ENCODE measurements at places on chromosomes 1 and 21.
A peak's percentile ranks its signal among the peaks of the same experiment; 100 is the strongest.

GRCh38 chr1:147238053-147238902 is 4.2 kb upstream of the CHD1L start:
- no peak for DNase-seq

DNA sequence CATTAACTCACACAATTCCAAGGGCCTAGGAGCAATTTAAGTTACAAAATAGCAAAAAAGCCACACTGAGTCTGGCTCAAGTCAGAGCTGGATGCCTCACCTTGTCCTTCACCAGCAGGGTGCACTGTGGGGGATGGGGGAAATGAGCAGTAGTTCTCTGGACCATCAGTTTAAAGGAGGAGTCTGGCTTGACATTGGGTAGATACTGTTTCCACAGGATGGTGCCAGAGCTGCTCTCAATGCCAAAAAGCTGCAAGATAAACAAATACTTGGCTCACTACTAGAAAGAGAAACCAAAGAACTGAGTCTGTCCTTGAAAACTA is 18.8 kb downstream of the EMC1 start:
- peak; percentile 32 for DNase-seq

- DNase-seq: no peak
Observed at GRCh38 chr1:119838236-119838635, 27.0 kb upstream of the REG4 start.

- no peak for DNase-seq
Observed at GRCh38 chr1:903305-903704, 20.4 kb upstream of the SAMD11 start.

GRCh38 chr1:71362076-71362475 is 281.2 kb upstream of the ZRANB2 start:
- DNase-seq: no peak

DNA sequence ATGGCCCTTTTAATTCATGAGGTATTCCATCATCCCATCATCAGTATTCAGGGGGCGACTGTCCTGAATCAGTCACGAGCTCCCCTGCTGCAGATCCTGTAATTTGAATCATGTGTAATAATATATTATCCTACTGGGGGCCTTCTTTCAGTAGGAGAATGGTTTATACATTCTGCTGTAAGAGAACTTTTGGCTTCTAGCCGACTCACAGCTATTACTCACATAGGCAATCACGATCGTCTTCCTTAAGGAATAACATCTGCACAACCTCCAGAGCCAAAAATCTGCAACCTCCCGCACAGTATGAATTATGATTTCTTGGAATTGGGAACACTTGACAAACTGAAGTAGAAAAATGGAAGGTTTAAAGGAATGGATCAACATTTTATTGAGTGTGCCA is 343.0 kb downstream of the USP25 start:
- no peak for DNase-seq

GRCh38 chr1:42420911-42421585 is 34.8 kb downstream of the ZMYND12 start:
- no peak for DNase-seq

DNA sequence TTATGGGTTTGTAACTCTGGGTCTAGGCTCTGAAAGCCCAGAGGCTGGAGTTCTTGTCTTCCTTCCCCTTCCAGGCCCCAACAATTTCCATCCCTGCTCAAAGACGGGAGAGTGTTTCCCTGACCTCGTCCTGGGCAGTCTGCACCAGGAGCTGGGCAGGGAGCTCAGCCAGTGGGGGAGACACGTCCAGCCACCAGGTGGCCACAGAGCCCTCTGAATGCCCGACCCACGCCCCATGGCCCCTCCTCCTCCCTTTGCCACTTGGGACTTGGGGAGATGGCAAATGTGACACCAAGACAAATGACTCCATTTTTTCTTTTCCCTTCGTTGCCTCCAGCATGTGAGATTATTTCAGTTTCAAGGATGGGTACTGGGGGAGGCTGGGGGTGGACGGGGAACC is 159.9 kb upstream of the AJAP1 start:
- DNase-seq: peak; percentile 26

DNA sequence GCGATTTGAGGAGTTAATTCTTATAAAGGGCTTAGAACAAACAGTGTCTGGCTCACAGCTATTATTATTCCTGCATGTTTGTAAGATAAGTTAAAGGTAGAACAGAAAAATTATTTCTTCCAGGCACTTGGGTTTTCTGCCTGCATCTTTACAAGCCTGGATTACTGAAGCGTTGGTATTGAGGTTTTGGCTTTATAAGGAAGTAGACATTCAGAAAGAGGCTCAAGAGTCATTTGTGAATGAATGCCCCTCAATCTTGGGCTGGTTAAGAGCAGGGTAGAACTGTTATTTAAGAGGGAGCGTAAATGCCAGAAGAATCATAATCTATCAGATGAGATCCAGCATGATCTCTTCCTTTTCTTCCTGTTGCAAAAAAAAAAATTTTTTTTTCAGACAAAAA is 77.3 kb upstream of the ARID1A start:
- no peak for DNase-seq

- no peak for DNase-seq
Observed at GRCh38 chr1:245751116-245751515, 596.3 kb downstream of the KIF26B start.

DNA sequence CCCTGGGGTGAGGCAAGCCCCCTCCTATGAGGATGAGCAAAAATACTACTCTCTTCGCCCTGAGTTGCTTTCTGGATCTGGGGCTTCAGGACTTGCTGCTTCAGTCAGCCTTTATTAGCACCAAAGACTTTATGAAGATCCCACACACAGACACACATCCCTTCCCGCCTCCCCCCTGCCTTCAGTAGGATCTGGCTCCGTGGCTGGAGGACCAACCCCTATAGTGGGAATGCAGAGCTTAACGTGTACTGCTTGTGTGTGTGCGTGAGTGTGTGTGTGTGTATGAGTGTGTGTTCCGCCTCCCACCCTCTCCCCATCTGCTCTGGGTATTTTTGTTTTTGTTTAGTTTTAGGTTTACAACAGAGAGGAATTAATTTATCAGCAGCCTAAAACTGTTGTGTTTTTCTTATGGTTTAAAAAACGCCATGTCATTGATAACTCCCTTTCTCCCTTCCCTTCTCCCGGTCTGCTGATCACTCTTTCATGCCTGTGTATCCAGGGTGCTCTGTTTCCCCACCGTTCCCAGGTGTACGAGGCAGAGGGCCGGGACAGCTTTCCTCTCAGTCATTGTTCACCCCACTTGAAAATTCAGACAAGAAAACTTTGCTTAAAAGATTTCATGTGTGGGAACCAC is 27.5 kb upstream of the ZFP69B start:
- DNase-seq: no peak

- DNase-seq: no peak
Observed at GRCh38 chr1:24074817-24075589, 36.9 kb downstream of the MYOM3 start.

DNA sequence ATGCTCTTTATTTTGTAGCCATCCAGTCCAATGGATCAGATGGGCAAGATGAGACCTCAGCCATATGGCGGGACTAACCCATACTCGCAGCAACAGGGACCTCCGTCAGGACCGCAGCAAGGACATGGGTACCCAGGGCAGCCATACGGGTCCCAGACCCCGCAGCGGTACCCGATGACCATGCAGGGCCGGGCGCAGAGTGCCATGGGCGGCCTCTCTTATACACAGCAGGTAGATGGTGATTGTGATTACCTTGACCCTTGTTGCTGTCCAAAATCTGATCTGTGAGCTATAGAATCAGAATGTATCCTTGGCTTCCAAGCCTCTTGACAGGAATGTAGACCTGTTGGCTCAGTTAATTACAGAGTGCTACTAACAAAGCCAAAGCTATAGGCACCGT is 33.8 kb downstream of the ARID1A start:
- DNase-seq: no peak

DNA sequence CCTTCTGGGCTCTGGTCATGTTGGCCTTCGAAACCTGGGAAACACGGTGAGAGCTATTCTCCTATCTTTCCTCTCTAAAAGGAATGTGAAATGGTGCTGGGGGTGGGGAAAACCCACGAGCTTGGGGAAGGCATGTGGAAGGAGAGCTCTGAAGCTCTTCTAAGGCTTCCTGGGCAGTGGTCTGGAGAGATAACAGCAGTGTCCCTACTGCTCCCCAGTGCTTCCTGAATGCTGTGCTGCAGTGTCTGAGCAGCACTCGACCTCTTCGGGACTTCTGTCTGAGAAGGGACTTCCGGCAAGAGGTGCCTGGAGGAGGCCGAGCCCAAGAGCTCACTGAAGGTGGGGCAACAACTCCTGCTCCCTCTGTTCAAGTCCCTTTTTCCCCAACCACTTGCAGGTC is 2.8 kb downstream of the USP21 start:
- DNase-seq: no peak

- DNase-seq: no peak
Observed at GRCh38 chr1:11525151-11525505, 46.2 kb downstream of the DISP3 start.

- no peak for DNase-seq
Observed at GRCh38 chr1:53381790-53382401, 54.0 kb upstream of the LRP8 start.

GRCh38 chr1:207021139-207021861 is 11.3 kb downstream of the C1orf116 start:
- DNase-seq: peak; percentile 59

GRCh38 chr21:42317826-42318746 is 2.9 kb upstream of the TFF3 start:
- no peak for DNase-seq

- peak; percentile 69 for DNase-seq
Observed at GRCh38 chr1:48202030-48202752, 20.3 kb upstream of the SLC5A9 start.

- peak; percentile 32 for DNase-seq
Observed at GRCh38 chr1:19800076-19800804, 524 bp upstream of the TMCO4 start.

- DNase-seq: peak; percentile 61
Observed at GRCh38 chr1:167083066-167083665, 7.0 kb downstream of the GPA33 start.

DNA sequence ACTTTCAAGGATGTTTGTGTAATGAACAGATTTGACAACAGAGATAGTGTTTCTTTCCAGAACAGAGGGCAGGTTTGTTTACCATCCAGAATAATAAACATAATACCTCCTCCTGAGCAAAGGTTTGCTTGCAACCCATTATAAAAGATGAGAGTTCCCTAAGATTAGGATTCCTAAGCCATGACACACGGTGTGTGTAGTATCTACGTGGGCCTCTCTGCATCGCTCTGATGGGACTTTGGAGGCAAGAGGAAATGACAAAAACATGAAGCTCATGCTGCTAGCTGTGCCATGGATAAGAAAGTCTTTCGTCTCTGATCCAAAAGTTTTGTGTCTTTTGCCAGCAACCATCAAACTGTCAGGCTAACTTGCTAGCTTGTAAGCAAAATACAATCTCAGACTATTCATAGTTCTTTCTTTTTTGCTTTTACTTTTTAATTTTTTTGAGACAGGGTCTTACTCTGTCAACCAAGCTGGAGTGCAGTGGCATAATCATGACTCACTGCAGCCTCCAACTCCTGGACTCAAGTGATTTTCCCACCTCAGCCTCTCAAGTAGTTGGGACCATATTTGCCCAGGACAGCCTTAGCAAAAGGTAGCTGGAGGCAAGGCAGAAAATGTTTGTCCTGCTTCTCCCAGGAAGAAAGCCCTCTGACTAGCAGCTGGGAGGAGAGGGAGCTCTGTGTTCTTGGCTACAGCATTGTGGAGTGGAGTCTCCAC is 81.1 kb downstream of the LHX4 start:
- no peak for DNase-seq

- DNase-seq: no peak
Observed at GRCh38 chr1:104699433-104699832, 949.7 kb downstream of the AMY1C start.

GRCh38 chr1:64678366-64678765 is 66.5 kb upstream of the RAVER2 start:
- DNase-seq: no peak

DNA sequence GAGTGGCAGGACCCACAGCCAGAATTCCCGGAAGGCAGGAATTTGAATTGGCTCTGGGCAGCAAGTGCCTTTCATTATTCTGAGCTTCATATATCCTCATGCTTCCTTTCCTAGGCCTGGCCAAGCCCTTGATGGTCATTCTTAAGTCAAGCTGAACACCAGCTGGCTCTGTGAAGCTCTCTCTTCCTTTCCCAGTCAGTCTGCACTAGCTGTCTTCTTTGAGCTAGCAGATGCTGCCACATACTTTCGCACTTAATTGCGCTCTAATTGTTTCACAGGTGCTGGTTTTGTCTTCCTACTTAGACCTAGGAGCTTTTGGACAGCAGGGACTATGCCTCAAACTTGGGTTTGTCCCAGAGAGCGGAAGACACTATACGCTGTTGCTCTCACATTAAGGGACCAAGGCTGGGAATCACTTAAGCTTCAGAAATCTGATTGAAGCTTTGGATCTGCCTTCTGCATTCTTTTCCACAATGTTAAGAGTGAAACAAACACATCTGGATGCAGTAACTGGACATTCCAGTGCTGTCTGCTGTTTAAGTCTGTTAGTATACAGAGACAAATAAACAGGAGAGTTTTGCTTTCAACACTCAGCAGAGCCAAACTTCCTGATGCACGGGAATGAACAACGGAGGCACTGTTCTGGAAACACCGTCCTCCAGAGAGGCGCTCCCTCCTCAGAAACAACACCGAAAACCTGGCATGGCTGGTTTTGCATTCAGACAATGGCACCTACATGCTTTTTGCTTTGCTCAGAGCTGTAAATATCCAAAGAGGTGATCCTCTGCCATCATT is 2.2 kb downstream of the TLR5 start:
- no peak for DNase-seq

DNA sequence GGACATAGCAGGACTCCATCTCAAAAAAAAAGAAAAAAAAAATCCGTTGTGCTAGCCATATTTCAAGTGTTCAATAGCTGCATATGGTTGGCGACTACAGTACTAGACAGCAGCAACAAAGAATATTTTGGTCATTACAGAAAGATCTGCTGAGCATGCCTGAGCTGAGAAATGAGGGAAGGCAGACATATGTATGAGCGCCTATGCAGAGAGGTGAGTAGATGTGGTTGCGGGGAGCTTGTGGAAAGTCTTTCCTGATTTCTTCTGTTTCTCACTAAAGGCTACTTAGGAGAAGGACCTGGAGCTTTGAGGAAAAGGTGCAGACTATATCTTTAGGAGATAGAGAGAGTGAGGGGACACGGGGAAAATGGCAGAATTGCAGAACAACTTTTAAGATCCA is 21.0 kb upstream of the APP start:
- no peak for DNase-seq

DNA sequence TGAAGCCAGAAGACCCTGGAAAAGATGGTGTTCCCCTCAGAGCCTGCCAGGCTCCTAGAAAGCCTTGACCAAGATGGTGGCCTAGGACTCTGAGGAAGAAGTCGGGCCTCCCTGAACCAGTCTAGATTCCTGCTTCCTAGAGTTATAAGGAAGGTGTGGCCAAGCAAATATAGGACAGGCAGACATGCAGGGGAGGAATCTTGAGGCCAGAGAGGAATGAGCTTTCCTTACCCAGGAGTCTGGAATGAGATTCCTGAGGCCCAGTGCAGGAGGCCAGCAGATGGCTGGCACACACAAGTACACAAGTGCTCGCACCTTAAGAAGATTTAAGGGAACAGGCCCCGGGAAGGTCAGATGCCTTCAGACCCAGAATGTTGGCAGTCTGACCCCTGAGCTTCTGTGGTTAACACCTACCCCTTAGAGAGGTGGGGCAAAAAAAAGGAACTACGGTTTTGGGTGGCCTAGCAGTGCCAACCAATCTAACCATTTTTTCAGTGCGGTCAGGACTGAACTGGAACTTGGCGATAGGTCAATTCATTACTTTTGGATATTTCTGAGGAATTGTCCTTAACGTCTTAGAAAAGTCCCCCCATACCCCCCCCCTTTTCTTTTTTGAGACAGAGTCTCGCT is 73.3 kb downstream of the MDM4 start:
- DNase-seq: no peak

GRCh38 chr1:179937668-179938254 is 16.8 kb upstream of the CEP350 start:
- DNase-seq: no peak

GRCh38 chr1:84857906-84858305 is 35.1 kb downstream of the LPAR3 start:
- DNase-seq: no peak

All from mesendoderm (in vitro differentiated cells).